ENCODE measurements at places on chromosomes 7 and 10.

GRCh38 chr10:8102708-8103401, 48.4 kb downstream of the GATA3 start:
- DNase-seq, result no peak

DNA sequence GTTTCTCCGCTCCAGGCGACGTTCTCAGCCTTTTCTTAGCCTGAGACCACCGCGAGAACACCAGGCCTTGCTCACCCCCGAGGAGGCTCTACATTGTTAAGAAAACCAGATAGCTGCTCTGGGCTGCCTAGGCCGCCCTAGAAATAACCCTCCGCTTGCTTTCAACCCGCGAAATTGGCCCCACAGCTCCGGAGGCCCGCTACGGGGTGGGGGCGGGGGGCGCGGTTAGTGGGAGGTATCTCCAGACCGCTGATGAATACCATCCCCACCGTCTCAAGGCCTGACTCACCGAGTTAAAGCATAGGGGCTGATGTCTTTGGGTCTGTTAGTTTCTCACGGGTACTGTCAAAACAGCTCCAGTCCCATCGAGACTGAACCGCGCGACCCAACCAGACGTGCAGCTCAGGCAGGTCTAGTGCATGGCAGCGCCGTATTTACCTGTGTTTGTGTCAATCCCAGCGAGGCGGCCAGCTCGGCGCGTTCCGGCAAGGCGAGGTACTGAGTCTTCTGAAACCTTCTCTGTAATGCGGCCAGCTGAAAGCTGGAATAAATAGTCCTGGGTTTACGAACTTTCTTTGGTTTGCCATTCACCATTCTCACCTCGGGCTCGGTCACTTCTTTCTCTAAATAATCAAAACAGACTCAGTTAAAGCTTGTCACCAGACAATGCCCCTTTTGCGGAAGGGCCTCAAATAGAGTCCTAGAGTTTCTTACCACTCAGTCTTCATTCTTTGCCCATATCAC, 2.7 kb downstream of the DLX5 start:
- DNase-seq, result no peak

DNA sequence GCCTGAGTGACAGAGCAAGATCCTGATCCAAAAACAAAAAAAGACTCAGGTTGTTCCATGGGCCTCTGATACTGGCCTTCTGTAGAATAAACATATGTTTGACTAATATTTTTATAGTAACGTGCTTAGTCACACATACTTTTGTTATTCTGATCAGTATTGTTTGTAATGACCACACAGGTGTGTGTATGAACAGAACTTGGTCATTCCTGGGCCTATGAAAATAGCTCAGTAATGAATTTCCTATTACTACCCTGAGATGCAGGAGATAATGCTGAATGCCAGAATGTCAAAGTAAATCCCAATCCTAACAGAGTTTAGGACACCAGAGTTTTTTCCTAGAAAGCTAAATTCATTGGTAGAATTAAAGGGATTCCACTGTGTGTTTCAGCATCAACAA, 108.7 kb downstream of the DOCK4 start:
- DNase-seq, result no peak

- DNase-seq, result no peak
Observed at GRCh38 chr10:123782549-123782948, 109.1 kb downstream of the CPXM2 start.

DNA sequence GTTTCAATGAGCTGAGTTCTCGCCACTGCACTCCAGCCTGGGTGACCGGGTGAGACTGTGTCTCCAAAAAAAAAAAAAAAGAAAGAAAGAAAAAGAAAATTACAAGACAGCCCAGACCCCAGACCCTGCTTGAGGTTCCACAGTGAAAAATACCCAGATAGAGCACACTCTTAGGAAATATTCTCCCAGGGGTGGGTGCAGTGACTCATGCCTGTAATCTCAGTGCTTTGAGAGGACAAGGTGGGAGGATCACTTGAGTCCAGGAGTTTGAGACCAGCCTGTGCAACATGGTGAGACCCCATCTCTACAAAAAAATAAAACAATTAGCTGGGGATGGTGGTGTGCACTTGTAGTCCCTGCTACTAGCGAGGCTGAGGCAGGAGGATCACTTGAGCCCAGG, 41.1 kb upstream of the GTF2IRD1 start:
- no peak for DNase-seq

DNA sequence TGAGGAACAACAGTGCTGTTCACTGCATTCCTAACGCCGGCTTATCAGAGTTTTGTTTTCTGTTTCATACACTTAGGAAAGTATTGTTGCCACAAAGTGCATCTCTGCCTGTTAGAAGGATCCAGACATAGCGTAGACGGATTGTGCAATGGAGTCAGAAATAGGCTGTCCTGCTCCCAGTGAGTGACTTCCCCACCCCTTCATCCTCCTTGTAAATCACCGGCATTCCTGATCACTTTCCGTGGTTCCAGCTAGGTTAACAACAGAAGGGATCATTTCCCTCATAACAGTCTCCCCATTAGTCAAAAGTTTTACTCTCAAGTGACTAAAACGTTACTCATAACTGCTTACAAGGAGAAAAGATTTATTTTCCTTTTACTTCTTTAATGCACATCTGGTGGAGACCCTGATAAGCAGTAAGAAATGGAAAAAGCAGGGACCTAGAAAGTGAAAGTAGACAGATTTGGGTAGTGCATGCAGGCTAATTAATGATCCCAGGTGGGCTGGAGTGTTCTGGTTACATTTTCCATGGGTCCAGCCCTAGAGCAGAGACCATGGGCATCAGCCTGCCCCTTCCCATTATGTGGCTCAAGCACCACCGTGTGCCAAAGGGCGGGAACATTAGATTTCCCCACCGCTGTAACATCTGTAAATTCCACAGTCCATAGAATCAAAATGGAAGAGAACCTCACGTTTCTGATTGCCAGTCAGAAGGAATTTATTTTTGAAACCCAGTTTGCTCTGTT, 395.1 kb upstream of the GALNT17 start:
- DNase-seq, result no peak

DNA sequence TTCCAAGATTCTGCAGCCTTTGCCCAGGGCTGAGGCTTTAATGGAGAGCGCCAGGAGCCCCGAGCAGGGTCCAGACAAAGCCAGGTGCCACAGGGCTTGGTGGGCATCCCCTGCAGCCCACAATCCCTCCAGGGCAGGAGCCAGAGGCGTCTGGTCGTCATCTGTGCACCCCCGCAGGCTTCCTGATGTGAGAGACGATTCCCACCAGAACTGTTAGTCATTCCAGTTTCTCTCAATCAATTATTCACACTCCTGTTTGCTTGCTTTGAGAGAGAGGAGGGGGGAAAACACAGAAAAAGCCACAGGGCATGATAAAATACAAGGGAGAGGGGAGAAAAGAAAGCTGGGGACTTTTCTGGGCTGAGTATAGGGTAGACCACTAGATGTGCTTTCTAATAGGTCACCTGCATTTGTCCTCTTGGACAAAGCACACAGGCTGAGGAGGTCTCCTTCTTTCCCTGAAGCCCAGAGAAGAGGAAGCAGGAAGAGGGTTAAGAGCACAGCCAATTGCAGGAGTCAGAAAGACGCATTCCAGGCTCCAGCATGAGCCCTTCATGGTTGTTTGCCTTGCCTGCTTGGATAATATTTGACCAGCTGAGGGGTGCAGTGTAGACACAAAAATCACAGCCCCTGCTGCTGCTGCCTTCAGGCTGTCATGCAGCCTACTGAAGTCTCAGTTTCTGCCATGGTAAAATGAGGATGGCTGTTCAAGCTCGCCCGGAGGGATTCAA, 194.4 kb downstream of the PLXNA4 start:
- no peak for DNase-seq

GRCh38 chr7:139585042-139585441, 61.6 kb downstream of the CLEC2L start:
- no peak for DNase-seq

DNA sequence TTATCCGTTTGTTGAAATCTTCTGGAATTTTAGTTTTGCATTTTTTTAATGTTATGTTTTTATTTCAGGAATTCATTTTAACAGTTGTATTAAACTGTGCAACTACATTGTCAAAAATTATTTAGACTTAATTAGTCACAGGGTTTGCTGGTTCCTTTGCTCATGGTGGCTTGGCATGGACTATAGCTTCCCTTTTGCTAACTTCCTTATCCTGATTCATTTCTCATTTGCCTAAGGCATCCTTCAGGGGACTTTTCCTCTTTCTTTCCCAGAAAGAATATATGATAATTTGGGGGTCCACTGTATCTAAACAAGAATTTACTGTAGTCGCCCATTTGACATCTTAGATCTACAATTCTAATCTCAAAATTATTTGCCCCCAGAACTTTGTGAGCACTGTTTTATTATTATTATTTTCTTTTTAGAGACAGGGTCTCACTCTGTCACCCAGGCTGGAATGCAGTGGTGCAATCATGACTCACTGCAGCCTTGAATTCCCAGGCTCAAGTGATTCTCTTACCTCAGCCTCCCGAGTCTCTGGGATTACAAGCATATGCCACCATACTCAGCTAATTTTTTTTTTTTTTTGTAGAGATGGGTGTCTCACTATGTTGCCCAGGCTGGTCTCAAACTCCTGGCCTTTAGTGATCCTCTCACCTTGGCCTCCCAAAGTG, 13.9 kb downstream of the FIGNL1 start:
- no peak for DNase-seq

- no peak for DNase-seq
Observed at GRCh38 chr10:77910524-77911145, 15.9 kb downstream of the DLG5 start.

DNA sequence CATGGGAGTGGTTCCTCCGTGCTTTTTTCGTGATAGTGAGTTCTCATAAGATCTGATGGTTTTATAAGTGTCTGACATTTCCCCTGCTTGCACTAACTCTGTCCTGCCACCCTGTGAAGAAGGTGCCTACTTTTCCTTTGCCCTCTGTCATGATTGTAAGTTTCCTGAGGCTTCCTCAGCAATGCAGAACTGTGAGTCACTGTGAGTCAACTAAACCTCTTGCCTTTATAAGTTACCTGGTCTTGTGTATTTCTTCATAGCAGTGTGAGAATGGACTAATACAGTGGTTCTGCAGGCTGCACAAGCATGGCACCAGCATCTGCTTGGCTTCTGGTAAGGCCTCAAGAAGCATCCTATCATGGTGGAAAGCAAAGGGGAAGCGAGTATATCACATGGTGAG, 1144.6 kb downstream of the SORCS3 start:
- no peak for DNase-seq

DNA sequence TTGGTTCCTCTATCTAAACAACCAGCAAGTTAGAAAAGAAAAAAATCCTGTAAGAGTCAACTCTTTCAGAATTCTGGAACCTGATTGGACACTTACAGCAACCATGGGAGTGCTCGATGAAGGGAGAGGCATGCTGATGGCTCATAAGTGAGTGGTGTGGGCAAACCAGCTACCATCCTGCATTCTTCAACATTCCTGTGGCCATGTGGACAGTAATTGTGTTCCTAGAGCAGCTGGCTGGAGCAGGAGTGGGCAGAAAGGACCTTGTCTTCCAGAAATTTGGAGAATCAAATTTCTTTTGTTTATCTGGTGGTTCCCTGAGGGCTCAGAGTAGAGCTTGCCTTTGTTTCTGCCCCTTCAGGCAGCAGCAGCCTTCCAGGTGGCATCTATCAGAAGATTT, 22.5 kb upstream of the MYL7 start:
- DNase-seq, result no peak

DNA sequence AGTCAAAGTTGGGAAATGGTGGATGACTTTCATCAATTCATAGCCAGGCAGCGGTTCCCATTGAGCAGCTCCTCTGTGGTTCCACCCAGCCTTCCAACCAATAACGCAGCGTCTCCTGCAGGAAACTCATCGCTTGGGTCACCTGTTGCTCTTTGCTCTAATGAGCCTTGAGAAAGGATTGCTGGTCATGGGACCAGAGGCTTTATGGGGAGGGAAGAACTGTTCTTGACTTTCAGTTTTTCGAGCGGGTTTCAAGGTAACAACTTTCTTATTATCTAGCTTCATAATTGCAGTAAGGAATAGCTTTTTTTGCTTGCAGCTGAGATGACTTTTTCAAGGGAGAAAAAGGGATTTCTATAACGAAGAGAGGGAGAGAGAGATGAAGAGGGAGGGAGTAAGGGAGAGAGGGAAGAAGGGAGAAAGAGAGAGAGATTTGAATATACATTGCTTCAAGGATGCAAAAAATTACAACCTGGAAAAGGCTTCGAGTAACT, 405 bp upstream of the ENTPD1 start:
- peak; percentile 14 for DNase-seq

DNA sequence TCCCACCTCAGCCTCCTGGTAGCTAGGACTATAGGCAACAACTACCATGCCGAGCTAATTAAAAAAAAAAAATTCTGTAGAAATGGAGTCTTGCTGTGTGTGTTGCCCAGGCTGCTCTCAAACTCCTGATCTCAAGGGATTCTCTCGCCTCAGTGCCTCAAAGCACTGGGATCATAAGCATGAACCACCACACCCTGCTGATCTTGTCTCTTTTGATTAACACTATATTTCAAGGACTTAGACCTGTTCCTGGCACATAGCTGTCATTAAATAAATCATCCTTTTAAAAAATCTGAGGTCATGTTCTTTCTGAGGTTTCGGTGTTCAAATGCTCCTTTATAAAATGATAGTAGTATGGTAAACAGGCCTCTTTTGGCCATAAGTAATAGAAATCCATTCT, 4.8 kb downstream of the PALS2 start:
- no peak for DNase-seq

Measured in midbrain (tissue), 1 donor.